ENCODE measurements at places on chromosomes 3 and 15.

DNA sequence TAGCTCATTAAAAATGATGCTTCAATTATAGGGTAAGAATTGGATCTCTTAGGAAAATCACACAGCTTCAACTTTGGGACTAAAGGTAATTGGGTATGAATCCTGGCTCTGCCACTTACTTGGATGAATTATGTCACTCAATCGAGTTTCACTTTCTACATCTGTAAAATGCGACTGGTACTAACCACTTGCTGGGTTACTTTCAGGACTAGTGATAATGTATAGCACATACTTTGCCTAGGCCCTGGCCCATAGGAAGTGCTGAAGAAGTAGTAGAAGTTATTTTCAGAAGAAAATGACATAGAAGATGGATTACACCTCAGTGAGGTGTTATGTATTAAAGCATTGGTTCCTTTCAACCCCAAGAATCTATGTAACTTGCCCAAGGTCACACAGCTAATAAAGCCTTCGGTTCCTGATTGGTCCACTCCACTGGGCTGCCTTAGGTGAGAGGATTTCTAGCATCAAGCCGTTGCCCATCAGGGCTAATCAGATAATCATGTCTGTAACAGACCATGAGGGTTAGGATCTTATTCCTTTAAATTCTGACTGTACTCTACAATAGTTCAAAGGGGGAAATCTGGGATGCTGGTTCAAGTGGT, 29.4 kb upstream of the AP4E1 start:
- no peak for DNase-seq

GRCh38 chr15:51348688-51349087, 7.2 kb downstream of the GLDN start:
- no peak for DNase-seq

DNA sequence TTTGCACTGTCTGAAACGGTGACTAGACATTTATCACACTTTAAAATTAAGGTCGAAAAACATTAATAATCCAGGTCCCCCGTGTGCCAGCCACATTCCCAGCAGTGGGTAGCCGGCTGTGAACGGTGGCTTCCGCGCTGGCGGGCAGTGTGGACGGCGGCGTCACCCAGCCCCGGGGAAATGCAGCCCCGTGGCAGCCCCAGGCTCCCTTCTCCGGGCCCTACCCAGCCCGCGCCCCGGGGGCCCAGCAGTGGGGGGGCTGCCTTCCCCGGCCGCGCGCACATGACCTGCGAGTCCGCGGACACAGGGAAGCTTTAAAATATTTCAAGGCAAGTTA, 25.3 kb downstream of the GABRA5 start:
- no peak for DNase-seq

GRCh38 chr15:68630836-68631235, 52.0 kb downstream of the CORO2B start:
- no peak for DNase-seq

GRCh38 chr3:143220741-143221140, 101.2 kb downstream of the CHST2 start:
- DNase-seq, result no peak

- peak; percentile 12 for DNase-seq
These were observed 162.9 kb downstream of the ITPR1 start for GRCh38 chr3:4656059-4656458.

DNA sequence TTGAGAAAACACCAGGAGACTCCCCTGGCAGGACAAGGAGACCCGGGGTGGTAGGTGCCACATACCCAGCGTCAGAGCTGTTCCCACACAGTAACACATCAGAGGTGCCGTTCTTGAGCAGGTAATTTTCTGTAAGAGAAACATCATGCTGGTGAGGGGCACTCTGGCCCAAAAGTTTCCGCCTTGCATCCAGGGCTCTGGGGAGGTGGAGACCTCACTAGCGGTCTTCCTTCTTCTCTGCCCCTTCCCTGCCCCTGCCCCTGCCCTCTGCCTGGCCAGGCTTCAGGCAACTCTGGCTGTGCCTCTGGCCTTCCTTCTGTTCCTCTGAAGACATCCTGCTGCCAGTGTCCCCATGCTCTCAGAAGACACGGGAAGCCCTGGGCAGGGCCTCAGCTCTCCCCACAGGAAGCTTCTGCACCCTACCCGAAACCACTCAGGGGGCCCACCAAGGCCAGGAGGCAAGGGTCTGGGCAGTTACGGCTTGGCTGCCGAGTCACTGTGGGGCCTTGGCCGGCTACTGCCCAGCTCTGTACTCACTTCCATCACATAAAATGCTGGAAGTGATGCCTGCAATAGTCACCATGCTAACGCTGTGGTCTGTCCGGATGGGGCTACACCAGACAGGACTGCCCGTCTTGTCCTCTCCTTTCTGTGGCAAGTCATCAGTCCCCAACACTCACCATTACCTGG, 41.3 kb downstream of the SCN5A start:
- no peak for DNase-seq

DNA sequence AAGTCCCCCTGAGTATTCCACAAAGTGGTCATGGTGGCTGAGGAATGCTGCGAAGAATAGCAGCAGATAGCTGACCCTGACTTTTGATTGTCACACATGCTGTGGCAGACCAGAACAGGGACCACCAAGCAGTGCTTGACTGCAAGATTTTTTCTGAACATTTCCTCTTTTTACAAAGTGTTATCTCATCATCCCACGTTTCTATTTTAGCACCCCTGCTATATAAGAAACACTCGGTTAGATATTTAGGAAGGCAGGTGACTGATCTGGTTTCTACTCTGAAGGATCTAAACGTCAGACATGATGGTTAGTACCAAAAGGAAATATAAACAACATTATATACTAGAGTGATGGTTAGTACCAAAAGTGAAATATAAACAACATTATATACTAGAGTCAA, 9.1 kb downstream of the SLC25A26 start:
- DNase-seq, result no peak

DNA sequence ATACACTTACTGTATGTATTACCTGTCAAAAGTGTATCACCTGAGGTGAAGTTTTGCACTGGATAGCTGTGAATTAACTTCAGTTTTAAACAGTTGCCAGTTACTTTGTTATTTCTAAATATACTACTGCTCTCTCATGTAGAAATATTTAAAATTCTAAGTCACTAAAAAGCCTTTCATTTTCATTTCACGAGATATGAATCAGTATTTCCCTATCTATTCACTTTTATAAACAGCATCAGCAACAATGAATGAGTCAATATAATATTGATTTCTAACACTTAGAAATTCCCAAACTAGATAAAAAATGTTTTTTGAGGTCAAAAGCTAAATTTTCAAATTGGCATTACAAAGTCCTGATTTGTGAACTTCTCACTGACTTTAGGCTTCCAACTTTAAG, 32.6 kb downstream of the UBE3A start:
- no peak for DNase-seq

GRCh38 chr3:157231071-157231470, 71.1 kb upstream of the CCNL1 start:
- no peak for DNase-seq

- no peak for DNase-seq
These were observed 46.1 kb upstream of the RASGRP1 start for GRCh38 chr15:38610748-38611147.

DNA sequence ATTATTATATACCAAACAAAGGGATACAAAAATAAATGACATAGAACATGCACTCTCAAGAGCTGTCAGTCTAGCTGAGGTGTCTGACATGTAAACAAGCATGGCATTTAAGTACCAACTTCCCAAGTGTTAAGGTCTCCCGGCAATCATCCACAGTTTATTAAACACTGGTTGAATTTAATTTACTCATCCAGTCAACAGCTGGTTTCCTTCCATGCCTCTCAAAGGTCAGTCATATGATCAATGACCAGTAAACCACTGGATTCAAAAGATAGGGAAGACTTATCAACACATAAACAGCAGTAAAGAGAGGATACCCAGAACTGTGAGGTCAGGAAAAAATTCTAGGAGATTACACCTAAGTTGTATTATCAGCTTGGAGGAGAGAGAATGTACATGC, 80.4 kb downstream of the ADAM10 start:
- no peak for DNase-seq
